ENCODE measurements at places on chromosomes 1 and 21.

DNA sequence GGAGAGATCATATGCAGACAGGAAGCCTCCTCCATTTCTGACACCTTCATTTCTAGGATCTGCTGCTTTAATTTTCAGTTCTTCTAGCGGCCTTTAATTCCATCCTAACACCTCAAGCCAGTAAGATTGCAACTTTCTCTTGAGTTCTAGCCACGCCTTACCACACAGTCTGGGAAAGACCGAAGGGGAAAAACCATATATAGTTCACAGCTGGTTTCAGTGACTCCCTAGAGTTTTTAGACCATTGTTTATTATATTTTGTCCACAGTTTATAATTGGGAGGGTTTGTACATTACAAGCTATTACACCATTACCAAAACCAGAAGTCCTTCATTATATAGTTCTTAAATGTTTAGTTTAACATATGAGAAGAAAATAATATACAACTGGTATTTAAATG, 37.5 kb downstream of the DPH5 start:
- DNase-seq = no peak

GRCh38 chr21:23455676-23456075, 2151.6 kb downstream of the MRPL39 start:
- DNase-seq = no peak

GRCh38 chr1:72620453-72620852, 338.1 kb upstream of the NEGR1 start:
- DNase-seq = no peak

DNA sequence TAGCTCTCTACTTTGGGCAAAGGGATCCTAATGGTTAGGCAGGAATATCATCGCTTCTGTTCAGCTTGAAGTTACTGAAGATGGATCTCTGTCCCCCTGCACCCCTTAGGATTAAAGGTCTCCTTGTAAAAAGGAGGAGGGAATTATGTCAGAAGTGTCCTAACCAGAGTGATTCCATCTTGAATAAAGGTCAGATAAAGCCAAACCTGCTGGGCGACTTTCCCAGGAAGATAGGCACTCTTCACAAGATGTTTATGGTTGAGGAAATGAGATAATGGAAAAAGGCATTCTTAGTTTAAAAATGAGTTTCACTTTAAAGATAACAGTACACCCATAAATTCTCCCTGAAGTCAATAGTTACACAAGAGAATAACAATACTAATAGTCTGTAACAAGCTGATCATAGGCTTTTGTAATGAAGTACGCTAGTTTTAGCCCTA, 1.7 kb upstream of the NENF start:
- DNase-seq = no peak

DNA sequence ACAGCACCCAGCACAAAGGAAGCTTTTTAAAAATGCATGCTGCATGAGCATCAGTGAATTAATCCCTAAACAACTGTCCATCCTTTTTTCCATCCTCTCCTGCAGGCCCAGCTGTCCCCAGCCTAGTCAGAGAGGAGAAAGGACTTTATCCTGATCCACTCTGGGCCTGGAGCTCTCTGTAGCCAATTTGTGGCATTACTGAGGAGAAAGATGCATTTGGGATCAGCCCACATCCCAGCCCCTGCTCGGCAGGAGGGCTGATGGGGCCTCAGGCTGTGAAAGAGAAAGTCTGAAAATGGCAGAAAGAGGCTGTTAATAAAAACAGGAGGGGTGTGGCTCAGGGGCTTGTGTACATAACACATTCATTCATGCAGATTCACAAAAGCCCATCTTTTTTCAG, 37.5 kb upstream of the ATP2B4 start:
- DNase-seq = no peak

DNA sequence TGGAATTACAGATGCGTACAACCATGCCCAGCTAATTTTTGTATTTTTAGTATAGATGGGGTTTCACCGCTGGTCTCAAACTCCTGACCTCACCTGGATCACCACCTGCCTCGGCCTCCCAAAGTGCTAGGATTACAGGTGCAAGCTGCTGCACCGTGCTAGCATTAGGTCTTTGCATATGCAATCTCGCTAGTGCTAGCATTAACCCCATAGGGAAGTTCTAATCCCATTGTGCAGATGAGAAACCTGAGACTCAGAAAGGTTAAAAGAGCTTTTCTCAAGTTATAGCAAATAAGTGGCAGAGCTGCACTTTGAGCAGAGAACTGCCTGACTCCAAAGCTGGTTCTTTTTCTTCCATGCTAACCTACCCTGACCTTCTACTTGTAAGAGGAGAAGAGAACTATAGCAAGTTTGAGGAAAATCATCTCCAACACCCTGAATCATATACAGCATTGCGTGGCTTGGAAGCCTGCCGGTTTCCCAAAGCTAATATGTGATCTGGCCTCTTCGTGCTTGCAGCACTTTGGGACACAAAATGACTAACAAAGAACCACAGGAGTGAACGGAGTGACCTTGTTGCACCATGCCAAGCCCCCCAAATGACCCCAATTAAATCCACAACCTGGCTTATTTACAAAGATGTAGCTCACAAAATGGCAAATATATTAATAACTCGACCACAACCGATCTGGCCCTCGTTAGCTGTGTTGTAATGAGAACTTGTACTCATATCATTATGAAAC, 185.1 kb downstream of the TM2D1 start:
- DNase-seq = no peak

GRCh38 chr1:36175137-36176095, 19.5 kb downstream of the MAP7D1 start:
- DNase-seq = no peak

- DNase-seq = no peak
Measured at GRCh38 chr1:28111157-28111556, 22.7 kb upstream of the EYA3 start.

DNA sequence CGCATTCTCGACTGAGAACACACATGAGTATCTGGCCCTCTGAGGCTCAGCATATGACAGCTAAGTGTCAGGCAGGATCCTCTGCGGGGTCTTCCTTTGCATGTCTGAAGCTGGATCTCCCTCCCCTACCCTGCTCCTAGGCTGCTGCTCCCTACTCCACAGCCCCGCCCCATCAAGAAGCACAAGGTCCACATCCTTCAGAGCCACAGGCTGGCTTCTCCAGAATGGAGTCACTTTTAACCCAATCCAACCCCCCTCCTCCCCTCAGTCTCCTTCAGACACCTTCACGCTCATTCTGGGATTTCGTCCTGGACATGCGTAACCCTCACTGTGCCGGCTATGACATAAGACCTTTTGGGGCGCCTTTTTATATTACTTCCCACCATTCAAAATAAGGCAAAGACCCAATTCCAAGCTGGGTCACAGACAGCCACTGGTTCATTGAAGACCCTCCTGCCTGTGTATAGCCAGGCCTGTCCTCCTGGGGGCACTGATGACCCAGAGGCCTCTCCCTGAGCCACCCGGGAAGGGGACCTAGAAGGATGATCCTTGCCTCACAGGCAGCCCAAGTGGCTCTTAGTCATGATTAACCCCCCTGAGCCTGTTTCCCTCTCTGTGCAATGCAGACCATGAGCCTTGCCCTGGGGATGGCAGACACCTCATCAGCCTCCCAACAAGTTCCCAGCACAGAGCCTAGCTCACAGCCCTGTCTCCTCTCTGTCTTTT, 4.7 kb downstream of the ADGRB2 start:
- DNase-seq = no peak

GRCh38 chr1:76510672-76511557, 356.4 kb upstream of the ST6GALNAC5 start:
- no peak for DNase-seq

DNA sequence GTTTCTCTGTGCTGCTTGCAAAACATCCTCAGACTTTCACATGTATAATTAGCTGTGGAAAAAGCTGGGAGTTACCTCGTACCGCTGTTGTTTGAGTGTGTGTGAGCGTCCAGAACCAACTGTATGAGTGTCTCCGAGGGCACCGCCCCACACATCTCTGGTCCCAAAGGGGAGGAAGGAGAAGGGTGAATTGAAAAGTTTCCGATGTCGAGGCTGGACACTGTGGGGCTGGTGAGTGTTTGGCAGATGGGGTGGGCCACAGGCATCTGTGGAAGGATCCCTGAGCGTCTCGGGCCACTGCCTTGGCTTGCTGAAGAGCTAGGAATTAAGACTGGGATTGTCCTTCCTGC, 1.2 kb downstream of the ATP2B4 start:
- no peak for DNase-seq

Measured in esophagus squamous epithelium (tissue), 5 donors.